ENCODE measurements at places on chromosomes 12 and 14.
A peak's percentile ranks its signal among the peaks of the same experiment; 100 is the strongest.

GRCh38 chr14:55488204-55488603, 47.8 kb upstream of the TBPL2 start:
- no peak for DNase-seq

DNA sequence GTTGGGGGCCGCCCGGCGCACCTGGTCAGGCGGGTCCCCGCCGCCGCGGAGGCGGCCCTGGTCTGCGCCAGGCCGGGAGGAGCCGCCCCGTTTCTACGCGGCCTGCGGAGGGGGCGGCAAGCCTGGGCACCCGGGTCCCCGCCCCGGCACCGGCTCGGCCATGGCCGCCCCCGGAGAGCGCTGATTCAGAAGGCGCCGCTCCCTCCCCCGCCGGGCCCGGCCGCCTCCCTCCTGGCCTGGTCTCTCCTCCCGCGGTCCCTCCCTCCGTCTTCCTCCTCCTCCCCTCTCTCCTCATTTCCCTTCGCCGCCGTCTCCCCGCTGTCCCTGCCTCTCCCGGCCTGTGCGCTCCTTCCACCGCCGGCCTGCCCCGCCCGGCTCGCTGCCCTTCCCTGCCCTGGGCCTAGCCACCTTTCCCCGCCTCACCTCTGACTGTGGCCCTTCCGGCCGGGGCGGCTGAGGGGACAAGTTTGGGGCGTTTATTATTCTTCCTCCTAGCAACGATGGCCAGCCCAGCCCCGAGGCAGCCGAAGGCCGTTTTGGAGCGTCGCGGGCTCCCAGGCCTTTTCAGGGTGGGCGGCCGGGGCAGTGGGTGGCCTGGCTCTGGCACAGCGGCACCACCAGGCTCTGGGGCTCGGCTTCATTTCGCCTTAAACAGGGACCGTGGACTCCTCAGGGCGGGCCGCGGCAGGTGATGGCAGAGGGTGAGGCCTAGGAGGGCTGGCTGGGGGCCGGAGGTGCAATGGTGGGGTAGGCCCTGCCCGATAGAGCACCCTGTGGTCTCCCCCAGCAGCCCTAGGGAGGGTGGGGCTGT, 768 bp downstream of the CEP170B start:
- DNase-seq: peak; percentile 65

- DNase-seq: peak; percentile 36
These were observed 108.8 kb downstream of the ETNK1 start for GRCh38 chr12:22733756-22734155.

DNA sequence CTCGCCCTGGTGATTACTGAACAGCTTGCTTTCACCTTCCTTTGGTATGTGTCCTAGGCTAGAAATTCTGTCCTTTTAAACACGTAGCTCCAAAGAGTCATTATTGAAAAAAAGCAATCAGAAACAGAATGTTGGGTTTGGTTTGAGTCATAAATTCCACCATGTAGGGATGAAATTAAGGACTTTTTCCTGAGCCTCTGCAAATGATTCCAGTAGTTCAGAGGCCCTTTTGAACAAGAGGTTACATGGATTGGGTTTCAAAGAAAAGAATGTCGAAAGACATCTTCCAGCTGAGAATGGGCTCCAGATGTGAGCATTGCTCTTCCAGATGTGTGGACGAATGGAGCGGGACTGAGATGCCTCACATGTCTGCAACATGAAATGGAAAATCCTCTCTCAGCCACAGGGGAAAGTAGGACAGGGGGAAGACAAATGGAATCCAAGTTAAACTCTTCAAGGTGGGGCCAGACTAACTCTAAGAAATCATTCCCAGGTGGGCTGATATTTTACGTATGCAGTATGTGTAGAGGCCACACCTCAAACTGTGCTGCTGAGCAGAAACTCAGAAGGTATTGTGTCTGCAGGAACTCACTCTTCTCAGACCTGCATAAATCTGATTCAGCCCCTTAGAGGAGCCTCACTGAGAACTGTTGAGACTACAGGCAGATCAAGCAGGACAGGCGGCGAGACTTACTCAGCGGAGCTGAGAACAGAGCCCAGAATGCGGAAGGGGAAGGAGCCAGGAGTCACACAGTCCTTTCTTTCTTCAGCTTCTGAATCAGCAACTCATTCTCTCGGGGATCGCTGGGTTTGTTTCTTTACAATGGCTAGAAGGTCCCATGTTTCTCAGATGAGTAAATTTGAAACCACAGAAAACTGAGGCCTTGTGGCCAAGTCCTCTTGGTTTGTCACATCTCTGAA, 23.3 kb upstream of the EMP1 start:
- peak; percentile 93 for DNase-seq

DNA sequence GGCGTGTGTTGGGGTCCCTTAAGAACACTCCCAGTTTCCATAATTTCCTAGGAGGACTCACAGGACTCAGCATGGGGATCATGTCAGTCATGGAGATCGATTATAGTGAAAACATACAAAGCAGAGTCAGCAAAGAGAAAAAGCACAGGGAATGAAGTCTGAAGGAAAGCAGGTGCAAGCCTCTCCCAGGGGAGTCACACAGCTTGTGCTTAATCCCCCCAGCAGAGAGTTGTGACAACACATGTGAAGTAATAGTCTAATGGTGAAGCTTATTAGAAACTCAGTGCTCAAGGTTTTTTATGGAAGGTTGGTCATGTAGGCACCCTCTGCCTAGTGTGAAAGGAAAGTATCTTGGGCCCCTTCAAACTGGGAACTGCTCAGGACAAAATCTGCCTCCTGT, 149.0 kb upstream of the SEL1L start:
- DNase-seq: no peak

DNA sequence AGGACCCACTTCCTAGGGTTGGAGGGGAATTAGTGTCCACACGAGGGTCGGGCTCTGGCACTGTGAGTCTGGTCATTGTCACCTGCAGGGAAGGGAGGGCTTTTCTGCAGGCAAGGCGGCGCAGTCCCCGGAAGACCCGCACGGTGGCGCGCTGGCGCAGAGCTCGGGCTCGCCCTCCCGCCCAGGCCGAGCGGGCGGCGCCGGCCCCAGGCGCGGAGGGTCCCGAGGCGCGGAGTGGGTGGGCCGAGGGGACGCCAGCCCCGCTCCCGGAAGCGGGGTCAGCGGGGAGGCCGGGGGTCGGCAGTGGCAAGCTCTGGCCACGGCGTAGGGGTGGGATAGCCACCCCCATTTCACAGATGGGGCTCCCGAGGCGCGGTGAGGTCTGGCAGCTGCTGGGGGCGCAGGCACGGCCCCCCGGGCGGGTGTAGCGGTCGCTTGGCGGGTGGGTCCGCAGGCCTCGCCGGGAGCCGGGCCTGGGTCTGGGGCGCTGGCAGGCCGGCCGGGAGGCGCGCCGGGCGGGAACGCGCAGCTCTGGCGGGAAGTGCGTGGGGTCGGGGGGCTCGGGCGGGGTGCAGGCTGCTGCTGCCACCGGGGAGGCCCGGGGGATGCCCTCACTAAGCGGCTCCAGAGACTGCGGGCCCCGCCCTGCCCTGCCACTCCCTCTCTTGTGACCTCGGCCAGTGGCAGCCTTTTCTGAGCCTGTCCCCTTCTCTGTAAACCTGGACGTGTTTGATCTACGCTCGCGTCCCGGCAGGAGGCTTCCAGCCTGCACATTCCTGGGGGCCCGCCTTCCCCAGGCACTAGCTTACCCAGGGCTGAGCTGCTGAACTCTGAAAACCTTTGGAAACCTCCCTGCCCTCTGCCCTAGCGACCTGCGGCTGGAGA, 46.1 kb downstream of the CYP46A1 start:
- DNase-seq: peak; percentile 24

GRCh38 chr12:127550271-127550670, 716.7 kb upstream of the TMEM132C start:
- peak; percentile 88 for DNase-seq

DNA sequence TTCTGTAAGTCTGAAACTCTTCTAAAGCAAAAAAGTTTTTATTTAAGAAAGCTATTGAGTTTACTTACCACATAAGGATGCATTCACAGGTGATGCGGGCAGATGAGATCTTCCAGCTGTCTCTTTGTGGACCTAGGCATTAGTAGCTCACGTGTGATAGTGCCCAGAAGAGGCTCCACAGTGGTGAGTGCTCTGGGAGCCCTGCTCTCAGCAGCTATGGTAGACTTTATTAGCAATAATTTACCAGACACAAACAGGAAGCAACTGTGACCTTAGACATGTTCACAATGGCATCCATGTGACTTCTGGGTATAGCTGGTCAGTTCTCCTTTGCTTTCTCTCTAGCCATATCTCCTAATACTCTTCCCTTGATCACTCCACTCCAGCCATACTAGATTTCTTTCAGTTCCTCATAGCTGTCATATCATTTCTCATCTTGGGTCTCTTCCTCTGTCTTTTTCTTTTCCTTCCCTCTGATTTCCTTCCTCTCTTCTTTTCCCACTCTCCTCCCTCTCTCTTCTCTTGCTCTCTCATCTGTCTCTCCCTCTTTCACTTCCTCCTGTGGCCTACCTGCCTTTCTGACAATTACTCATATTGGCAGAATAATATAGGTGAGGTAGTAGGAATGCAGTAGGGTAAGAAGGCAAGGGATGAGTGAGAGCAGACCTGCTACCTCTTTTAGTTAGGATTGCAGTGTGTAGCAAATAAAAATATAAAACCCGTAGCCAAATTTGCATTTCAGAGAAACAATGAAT, 75.2 kb upstream of the SCAF11 start:
- DNase-seq: no peak

DNA sequence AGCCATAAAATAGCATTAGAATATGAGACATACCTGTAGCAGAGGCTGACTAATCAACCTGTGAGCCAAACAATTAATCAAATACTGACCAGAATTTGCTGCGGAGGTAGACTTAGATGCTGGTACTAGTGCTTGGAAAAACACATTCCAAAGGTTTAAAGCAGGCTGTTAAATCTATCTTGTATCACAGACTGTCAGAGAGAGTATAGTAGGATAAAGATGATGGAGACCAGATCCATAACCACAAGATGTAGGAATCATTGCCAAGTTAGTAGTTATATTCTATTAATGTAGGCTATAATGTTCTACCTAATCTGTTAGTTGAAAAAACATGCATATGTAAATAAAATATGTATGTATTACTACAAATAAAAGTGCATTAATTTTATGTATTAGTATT, 726.2 kb downstream of the SLC6A15 start:
- no peak for DNase-seq

DNA sequence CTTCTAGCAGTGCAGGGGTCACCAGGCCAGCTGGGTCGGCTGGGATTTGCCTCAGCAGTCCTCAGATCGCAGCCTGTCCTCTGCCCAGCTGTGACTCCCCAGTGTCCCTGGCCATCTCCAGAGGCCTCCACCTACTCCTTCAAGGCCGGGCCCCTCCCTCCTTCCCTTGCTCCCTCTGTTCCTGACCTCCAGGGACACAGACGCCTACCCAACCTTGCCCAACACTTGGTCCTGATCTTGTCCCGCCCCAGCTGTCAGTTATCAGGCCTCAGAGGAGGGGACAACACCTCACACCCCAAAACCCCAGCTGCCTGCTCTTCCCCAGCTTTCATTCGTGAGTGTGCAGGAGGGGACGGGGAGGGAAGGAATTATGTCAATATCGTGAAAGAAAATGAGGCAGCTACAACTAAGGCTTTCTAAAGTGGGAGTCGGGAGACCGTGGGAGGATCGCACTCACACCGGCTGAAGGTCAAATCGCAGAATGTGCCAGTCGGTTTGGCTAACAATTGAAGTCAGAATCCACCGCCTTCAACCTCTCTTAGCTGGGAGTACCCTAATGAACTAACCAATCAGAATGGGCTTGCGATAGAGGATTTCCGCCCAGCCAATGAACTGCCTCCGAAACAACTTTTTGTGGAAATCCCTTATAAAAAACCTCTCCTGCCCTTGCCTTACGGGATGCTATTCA, 9.4 kb upstream of the PLBD2 start:
- no peak for DNase-seq

- no peak for DNase-seq
These were observed 30.3 kb upstream of the CLIP1 start for GRCh38 chr12:122452701-122453285.

DNA sequence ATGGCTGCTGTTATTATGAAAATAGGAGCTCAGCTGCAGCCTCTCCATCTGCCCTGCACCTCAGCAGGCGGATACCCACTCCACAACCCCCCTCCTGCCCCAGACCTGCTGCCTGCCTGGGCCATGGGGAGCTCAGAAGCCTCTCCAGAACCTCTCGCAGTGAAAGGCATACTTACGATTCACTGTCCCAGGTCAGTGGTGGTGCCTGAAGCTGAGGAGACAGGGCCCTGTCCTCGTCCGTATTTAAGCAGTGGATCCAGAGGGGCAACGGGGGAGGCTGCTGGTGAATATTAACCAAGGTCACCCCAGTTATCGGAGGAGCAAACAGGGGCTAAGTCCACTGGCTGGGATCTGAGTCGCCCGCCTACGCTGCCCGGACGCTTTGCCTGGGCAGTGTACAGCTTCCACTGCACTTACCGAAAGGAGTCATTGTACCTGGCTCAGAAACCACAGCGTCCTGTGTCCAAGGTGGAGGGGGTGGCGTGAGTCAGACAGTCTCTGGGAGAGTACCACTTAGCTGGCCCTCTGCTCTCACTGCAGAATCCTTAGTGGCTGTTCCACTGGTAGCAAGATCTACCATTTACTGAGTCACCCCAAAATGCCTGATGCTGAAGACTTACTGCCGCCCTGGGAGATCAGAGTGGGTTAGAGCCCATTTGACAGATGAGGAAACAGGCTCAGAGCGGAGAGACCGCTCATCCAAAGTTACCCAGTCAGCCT, at the start of gene SERPINA1:
TSS of gene SERPINA1 (minus strand) at position 219 of the 720 bp plus-strand sequence. CDS start 5,365 bp downstream, outside the sequence.
- no peak for DNase-seq

- no peak for DNase-seq
These were observed 10.1 kb downstream of the TMEM179 start for GRCh38 chr14:104594310-104595046.

DNA sequence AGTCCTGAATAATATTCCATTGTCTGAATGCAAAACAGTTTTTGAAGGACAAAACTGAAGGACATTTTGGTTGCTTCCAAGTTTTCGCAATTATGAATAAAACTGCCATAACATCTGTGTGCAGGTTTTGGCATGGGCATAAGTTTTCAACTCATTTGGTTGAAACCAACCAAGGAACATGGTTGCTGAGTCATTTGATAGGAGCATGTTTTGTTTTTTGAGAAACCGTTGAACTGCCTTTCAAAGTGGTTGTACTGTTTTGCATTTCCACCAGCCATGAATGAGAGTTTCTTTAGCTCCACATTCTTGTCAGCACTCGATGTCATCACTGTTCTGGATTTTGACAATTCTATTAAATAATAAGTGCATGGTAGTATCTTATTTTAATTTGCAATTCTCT, 23.0 kb upstream of the GSG1 start:
- DNase-seq: no peak

- no peak for DNase-seq
These were observed 23.6 kb downstream of the BDKRB1 start for GRCh38 chr14:96279564-96279963.

- DNase-seq: peak; percentile 20
These were observed 693 bp upstream of the RIMKLB start for GRCh38 chr12:8697120-8697475.

GRCh38 chr12:94167071-94167755, 18.8 kb downstream of the PLXNC1 start:
- no peak for DNase-seq

DNA sequence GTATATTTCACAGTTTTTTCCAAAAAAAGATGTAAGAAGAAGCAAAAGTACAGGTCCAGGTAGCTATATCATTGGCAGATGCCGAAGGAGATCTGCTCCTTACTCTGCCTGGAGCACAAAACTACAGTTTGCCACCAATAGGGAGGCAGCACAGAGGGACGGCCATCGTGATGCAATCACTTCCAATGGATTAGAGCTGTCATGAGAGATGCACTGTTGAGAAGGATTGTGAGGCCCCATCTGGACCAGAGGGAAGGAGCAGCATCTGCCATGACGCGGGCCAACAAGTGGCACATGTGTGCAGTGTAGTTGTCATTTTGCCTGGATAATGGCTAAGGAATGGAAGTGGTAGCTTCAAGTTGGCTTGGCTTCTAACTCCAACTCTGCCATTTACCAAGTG, 318.8 kb upstream of the FKBP4 start:
- DNase-seq: no peak

- no peak for DNase-seq
These were observed 953.3 kb downstream of the TRHDE start for GRCh38 chr12:73225371-73225937.
